Stimulated activated CD8-positive, alpha-beta memory T cell treated with anti-CD3 and anti-CD28 coated beads, Interleukin-4, amount 100 ng/mL, for 1 hour (primary cell): ENCODE measurements at places on chromosomes 11 and 22.

GRCh38 chr11:21142007-21142406, 472.6 kb downstream of the NELL1 start:
- DNase-seq: no peak

DNA sequence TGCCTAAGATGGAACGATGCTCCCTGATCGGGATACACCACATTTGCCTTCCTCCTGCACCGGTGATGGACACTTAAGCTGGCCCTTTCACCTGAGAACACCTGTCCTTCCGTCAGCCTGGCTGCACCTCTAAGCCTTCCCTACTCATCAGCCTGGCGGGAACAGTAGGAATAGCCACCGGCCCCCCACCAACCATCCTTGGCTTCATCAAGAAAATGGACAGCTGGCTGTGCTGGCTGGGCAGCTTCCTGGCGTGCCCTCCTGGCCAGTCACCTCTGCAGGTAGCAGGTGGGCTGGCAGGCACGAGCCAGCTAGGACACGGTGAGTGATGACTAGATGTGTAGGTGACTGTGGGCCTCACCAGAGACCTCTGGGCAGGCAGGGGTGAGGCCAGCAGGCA, 142.8 kb downstream of the CTTN start:
- DNase-seq: no peak

DNA sequence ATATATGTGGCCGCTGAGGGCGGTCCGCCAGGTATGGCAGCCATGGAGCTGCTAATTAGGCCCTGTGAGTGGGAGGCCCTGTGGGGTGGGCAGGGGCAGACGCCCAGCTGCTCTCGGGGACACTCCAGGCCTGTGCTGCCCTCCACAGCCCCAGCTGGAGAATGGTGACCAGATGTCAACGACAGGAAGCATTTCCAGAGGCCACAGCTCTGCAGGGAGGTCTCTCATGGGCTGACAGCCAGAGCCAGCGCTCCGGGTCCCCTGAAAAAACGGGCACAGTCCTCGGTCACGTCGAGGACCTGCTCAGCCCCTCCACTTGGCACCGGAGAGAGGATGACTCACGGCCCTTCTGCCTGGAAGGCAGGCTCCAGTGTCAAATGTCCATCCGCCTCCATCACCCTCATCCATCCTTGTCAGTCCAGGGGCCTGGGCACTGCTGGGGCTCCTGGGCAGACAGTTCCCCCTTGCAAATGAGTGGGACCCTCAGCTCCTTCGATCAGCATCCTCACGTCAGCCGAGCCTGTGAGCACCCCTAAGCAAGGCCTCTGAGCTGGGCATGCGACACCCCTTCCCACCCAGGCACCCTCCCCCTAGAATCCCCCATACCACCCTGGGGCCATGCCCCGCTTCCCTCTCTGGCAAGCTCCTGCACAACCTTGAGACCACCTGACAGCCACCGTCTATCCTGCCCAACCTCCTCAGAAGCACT, 1.9 kb downstream of the BID start:
- DNase-seq: no peak

DNA sequence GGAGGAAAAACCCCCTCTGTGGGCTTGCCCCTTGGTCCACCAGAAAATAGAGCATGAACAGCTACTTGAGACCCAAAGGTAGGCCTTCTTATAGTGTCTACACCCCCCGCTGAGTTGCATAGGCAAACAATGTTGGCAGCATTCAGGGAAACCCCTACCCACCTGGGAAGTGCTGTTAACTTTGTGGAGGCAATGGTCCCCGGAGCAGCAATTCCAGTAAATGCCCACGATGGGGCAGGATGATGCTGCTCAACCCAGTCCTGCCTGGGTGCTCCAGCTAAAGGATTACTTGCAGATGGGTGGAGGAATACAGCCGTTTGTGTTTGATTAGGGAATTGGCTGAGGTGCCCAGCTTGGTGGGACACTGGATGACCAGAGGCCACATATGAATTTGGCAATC, 381.3 kb upstream of the ANO5 start:
- no peak for DNase-seq

DNA sequence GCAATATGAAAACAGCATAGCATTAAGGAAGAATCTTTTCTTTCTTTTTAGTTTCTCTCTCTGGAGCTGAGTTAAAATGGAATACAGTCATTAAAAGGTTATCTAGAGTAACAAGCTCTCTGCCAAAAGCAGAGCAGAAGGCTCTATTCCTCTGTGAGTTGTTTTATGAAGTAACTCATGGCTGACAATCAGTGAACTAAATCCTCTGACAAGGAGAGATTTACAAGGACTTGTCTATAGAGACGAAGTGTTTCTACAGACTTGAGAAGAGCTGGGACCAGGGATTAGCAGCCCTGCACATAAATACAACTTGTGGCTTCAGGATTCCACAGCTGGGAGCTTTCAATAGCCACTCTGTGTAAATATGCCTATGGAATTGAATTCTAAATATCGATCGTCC, 192.5 kb upstream of the RAG2 start:
- DNase-seq: no peak

DNA sequence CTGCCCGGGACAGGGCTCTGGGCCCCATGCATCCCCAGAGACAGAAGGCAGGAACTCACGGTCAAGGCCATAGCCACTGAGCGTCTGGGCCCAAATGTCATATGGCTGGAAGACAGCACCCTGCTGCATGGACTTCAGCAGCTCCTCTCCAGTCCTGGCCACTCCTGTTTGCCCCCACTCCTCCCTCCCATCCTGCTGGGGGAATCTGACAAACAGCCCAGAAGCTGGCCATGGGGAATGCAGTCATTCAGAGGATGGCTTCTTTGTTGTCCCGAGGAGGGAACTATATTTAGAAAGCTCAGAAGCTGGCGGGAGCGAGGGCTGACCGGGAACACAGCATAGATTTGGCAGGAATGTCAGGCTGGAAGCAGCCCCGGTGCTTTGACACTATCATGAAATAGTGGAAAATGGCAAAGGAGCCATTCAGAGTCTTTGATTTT, 35.0 kb downstream of the DKK3 start:
- DNase-seq: no peak

- DNase-seq: no peak
These were observed 9.9 kb downstream of the RDX start for GRCh38 chr11:110286298-110287040.

DNA sequence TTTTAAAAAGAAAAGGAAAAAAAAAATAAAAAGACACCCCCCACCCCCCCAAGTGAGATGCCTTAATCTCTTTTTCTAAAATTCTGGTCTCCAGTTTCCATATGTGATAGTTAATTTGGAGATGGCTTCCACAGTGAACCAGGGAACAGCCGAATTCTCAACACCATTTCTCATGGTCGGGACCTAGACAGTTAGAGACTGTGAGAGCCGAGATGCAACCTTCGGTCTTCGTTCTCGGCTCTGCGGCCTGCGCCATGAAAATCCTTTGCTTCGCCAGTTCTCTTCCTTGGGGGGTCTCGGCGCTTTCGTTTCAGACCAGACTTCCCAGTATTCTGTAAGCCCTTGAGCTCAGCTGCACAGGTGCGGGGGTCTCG, 723 bp downstream of the CACNG2 start:
- no peak for DNase-seq
